Nucleus accumbens (tissue), 56 donors: ENCODE measurements at places on chromosomes 3 and 15.
A peak's percentile ranks its signal among the peaks of the same experiment; 100 is the strongest.

- DNase-seq: no peak
These were observed 231.5 kb downstream of the THRB start for GRCh38 chr3:24263069-24263668.

DNA sequence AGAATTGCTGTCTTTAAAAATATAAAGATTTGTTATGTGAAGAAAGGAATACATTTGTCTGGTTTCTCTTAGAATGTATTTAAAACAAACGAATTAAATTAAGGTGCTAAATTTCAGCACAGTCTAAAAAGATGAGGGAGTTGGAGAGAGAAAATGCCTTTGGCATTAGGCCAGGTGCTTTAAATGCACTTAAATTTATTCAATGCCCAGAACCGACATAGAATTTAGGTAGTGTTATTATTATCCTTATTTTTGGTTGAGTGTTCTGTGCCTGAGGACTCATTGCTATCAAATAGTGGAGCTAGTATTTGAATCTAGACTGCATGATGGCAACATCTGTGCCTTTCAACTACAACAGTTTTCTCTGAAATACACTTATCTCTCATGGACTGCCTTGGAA, 287.5 kb downstream of the RBMS3 start:
- DNase-seq: no peak

- DNase-seq: no peak
These were observed 14.4 kb downstream of the ATP13A3 start for GRCh38 chr3:194472290-194472920.

DNA sequence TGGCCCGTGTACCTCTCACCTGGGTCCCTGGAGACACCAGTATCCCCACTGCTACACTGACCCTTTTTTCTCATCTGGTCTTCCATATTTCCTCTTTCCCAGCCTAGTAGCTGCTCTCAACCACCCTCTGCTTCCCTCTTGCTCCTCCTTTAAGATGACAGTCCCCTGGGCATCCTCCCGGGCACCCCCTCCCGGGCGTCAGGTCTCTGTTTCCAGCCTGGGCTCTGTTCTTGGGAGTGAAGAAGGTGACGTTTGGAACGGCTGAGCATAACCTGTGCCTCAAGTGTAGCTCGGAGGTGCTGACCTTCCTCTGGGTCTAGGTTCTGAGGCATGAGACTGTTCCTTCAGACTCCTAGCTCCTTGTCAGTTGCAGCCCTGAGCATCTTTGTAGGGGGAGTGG, 101.2 kb downstream of the VGLL4 start:
- no peak for DNase-seq

GRCh38 chr3:198043119-198043518, 83.1 kb downstream of the LMLN start:
- no peak for DNase-seq

DNA sequence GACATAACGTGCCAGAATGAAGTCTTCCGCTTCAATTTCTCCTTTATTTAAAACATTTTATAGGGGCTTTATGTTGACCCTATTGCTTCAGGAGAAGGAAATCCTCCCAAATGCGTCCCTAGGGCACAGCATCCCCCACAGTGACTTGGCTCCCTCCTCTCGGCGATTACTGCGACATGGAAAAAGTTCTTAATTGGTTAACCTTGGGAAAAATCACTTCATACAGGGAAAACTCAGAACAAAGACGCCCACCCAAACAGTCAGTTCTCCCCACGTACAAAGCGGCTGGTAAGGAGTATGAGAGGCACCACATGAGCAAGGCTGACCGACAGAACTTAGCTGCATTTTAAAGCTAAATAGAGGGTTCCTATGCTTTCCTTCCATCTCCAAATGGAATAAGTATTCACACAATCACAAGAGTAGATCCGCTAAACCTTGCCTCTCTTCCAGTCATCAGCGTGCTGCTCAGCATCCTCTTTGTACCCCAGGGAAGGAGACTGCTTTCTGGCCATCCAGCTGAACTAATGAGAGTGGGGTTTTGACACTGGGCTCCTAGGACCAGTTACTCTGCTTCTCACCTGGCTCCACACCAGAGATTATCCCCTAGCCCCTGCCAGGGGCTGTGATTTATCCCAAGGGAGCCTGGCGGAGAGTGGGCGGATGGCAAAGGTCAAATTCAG, 415.3 kb upstream of the WNT5A start:
- DNase-seq: no peak

- DNase-seq: no peak
These were observed 25.5 kb upstream of the SPTBN5 start for GRCh38 chr15:41919201-41919820.

DNA sequence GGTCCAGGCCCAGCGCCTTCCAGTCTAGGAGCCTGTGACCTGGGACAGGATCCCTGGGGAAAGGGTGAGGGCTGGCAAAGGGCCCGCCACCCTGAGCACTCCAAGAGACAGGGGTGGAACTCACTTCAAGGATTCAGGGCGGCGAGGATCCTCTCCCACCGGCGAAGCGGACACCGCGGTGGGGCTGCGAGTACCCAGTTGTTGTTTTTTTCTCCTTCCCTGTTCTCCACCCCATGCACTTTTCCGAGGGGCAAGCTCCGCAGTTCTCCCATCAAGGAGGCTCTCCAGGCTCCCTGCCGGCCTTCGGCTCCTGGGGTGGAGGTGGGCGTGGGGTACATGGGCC, 387 bp upstream of the PAQR5 start:
- DNase-seq: no peak

- no peak for DNase-seq
These were observed 163.3 kb upstream of the MBNL1 start for GRCh38 chr3:152105446-152105845.

DNA sequence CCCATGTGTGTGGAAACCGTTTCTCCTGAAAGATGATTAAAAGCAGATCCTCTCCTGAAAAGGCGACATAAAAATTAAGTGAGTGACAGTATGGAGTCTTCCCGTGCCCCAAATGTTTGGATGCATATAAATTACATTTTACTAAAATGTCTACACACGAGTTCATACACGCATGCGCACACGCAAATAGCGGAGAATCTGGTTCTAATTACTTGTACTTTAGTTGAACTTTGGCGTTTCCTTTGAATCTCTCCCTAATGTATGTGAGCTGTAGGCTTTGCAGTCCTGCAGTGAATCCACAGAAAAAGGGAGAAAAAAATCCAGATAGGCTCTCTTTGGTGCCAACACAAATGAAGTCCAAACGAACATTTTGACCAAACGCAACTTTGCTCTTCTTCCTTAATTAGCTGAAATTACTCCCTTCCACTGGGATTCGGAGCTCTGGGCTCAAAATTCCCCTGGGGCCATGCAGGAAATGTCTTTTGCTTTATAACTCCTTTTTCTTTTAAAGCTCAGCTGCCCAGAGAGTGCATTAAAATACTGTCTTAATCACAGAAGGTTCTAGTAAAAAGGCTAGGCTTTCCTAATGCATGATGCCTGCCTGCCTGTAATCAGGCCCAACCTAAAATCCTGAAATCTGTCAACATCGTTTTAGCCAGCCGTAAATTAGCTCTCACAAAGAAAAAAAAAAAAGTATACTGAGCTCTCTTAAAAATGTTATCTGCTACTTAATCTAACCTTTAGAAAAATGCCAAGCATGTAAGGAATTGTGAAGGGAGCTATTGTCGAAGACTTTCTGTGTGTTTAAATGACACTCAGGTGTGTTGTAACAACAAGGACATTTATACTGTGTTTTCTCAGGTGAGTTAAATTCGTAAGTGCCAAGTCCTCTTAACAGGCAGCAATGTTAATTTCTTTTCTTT, 26.2 kb downstream of the RARB start:
- DNase-seq: no peak

- DNase-seq: no peak
These were observed 69.0 kb downstream of the MYO1E start for GRCh38 chr15:59303633-59304032.

DNA sequence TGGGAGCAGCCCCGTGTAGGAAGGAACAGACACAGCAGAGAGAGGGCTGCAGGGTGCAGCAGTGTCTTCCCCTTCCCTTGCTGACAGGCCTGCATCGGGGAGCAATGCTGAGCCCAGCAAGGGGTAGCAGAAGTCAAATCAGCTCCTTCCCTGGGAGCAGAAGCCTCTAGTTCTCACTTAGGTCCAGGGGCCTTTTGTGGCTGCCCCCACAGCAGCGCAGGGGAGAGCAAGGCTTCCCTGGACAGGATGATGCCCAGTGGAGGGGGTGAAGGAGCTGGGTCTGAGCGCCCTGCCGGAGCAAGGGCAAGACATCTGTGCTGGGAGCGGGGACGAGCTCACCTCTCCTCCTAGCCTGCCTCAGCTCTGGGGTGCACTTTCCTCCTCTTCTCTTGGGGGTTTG, 827 bp downstream of the PLCB2 start:
- DNase-seq: no peak

- DNase-seq: no peak
These were observed 97.9 kb downstream of the APBA2 start for GRCh38 chr15:28983432-28984311.

- DNase-seq: no peak
These were observed 1026.2 kb upstream of the NR2F2 start for GRCh38 chr15:95304151-95304946.

- DNase-seq: no peak
These were observed 95.7 kb downstream of the HHLA2 start for GRCh38 chr3:108391917-108392593.

GRCh38 chr3:97131476-97131875, 317.1 kb downstream of the EPHA6 start:
- DNase-seq: no peak

GRCh38 chr15:66851311-66852063, 149.5 kb downstream of the SMAD6 start:
- peak; percentile 42 for DNase-seq

GRCh38 chr15:70438776-70439175, 324.6 kb downstream of the UACA start:
- no peak for DNase-seq

- DNase-seq: no peak
These were observed 20.4 kb upstream of the CELF6 start for GRCh38 chr15:72340366-72340765.

DNA sequence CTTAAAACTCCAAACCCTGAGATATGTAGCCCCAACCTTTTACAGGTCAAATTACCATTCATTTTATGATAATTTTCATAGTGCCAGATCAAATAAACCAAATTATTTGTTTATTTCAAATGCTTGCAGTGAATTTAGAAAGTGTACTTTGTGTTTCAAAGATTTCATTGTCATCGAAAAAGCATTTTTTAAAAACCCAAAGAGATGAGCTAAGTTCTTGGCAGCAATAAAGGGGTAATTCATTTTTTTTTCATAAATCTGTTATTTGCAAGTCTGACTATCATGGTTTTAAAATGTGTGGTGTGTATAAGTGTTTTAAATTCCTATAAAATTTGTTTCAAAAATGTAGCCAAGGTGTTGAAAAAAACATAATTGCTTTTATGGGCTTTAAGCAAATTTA, 17.2 kb downstream of the PTX3 start:
- DNase-seq: no peak

DNA sequence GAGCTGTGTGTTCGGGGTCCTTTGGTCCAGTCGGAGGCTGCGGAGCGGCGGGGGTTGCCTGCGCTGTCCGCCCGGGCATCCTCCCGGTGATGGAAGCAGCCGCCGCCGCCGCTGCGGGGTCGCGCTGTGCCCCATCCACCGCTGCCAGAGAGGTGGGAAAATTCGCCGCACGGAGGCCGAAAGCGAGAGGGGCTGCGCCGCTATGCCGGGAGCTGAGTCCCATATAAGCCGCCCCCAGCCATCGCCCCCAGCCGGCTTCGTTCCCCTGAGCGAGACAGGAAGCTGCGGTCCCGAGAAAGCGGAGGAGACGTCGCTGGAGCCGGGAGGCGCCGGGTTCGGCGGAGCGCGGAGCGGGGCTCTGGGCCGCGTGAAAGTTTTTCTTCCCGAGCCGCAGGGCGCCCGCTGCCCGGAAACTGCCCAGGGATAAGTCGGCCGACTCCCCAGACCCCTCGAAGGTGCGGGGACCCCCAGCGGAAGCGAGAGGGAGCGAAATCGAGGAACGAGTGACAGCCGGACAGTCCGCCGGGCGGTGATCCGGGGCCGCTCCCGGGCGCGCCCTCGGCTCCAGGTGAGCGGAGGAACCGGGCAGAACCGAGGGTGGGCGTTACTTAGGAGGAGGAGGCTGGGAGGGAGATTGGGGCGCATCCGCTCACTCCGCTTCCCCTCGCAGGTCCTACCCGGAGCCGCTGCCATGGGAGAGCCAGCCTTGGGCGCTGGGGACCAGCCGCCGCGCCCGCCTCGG, 574 bp downstream of the CHST2 start:
- DNase-seq: no peak

DNA sequence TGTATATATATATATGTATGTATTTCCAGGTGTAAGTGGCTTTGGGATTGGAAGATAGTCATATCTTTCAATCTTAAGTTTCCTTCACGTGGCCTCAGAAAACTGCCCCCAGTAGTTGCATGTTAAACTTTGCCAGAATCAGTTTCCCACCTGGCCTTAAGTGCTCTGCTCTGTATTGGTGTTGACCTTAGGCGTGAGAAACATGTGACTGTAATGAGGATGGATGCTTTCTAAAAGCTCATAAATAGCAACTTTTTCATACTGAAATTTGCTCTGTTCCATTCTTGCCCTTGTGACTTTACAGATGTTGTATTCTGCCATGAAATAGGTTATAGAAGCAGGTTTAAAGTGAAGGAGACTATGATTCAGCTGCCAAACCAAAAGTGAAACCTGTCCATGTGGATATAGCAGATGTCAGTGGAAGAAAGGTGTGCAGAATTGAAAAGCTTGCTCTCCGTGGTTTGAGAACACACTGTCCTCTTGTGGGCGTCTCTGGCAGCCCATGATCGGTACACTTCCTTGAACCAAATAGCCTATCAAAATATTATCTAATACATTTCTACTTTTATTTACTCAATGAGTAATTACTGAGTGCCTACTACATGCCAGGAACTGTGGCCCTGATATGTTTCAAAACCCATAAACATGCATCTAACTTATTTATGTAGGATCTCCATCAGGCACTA, 15.8 kb downstream of the SCG5 start:
- DNase-seq: no peak

- DNase-seq: no peak
These were observed 3.7 kb downstream of the IFT80 start for GRCh38 chr3:160395297-160395696.

- DNase-seq: no peak
These were observed 170.9 kb downstream of the UNC13C start for GRCh38 chr15:54149115-54149531.

GRCh38 chr15:73732930-73733329, 20.2 kb downstream of the INSYN1 start:
- no peak for DNase-seq

DNA sequence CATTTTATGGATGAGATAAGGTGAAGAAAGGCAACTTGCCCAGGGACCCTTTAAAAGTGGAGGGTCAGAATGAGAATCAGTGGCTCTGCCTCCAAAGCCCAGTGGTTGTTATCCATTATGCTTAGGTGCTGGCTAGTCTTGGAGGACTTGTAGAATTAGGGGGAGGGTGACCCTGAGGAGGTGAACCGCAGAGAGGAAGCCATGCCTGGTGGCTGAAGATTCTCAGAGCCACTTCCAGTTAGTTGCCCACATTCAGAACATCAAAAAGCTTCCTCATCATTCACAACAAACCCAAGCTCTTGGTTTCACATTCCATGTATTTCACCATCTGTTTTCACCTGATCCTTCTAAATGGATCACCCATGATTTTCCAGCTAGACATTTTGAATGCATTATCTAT, 11.2 kb downstream of the EBLN2 start:
- no peak for DNase-seq

- DNase-seq: no peak
These were observed 1.8 kb upstream of the IGF1R start for GRCh38 chr15:98646546-98647025.
